ENCODE measurements at places on chromosomes 12 and 14.

DNA sequence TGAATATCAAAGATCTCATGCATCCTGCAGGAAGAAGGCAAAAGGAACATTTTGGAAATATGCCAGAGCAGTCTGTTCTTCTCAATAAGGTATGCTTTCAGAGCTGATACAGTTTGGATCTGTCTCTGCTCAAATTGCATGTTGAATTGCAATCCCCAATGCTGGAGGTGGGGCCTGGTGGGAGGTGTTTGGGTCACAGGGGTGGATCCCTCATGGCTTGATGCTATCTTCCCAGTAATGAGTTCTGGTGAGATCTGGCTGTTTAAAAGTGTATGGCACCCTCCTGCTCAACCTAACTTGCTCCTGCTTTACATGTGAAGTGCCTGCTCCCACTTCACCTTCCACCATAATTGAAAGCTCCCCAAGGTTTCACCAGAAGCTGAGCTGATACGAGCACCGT is 76.6 kb downstream of the RIN3 start:
- no peak for DNase-seq

DNA sequence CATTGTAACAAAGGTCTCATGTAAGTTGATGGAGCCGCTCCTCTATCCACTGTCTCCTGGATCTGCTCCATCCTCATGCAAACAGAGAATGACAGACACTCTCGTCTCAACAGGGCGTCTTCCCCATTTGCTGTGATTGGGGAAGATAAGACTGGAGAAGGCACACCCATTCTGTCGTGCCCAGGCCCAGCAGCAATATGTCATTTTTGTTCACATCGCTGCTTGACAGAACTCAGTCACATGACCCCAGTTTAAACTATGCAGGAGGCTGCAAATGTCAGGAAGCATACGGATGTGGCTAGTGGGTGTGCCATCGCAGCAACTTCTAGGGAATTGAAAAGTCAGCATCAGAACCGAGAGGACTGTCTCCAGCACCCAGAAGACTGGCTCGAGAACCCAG is 290.5 kb downstream of the TMEM132D start:
- DNase-seq, result no peak

DNA sequence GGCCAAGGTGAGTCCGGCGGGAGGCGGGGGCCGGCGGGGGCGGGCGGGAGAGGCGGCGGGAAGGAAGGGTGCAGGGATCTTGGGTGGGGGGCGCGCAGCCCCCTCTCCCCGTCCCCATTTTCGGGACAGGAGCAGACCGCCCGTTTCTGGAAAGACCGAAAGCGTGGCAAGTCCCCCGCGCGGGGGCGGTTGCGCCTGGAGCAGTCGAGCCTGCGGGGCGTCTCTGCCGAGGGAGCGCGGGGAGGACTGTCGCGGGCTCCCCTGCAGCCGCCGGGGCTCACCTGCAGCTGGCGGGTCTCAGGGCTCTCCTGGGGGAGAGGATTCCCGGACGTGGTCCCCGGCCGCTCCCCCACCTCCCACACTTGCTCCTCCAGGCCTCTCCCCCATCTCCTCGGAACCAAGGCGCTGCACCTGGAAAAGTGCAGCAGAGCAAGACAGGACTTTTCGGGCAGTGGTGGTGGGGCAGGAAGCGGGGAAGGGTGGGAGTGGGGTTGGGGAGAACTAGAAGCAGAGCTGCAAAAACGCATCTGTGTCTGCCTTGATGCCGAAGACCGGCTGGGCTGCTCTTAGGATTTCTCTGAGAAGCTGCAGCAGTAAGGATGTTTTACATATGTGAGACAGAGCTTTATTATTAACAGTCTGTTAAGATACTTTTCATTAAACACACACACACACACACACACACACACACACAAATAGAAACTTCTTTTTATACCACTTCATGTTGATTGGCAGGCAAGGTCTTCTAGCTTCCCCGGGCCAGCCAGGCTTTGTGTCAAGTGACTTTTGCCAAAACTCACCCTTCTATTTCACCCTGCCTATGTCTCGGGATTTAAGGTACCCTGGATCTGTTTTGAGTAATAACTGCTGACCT is 677 bp downstream of the C12orf75 start:
- DNase-seq, result no peak

DNA sequence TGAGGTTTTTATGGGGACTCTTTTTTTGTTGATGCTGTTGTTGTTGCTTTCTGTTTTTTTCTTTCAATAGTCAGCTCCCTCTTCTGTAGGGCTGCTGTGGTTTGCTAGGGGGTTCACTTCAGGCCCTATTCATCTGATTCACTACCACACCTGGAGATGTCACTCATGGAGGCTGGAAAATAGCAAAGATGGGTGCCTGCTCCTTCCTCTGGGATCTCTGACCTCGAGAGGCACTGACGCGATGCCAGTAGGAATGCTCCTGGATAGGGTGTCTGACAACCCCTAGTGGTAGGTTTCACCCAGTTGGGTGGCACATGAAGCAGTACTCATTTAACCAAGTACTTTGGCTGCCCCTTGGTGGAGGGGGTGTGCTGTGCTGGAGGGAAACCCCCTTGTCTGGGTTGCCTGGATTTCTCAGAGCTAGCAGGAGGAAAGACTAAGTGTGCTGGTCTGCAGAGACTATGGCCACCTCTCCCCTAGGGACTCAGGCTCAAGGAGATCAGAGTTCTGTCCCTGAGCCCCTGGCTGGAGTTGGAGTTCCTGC is 745.5 kb downstream of the TMTC2 start:
- DNase-seq, result no peak

DNA sequence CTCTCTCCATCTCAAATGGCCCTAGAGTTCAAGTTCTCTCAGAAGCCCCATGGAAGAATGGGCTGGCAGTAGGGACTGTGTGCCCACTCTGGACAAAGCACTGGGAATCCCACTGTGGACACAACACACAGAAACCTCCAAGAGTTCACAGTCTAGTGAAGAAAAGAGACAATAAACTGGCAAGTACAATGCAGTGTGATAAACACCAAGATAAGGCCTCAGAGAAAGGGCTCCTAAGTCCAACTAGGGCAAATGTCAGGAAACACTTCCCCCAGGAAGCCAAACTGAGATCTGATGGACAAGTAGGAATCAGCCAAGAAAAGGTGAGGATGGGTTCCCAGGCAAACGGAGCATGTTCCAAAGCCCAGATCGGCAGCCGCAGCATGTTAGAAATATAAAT is 5.4 kb downstream of the VSIG10 start:
- no peak for DNase-seq

DNA sequence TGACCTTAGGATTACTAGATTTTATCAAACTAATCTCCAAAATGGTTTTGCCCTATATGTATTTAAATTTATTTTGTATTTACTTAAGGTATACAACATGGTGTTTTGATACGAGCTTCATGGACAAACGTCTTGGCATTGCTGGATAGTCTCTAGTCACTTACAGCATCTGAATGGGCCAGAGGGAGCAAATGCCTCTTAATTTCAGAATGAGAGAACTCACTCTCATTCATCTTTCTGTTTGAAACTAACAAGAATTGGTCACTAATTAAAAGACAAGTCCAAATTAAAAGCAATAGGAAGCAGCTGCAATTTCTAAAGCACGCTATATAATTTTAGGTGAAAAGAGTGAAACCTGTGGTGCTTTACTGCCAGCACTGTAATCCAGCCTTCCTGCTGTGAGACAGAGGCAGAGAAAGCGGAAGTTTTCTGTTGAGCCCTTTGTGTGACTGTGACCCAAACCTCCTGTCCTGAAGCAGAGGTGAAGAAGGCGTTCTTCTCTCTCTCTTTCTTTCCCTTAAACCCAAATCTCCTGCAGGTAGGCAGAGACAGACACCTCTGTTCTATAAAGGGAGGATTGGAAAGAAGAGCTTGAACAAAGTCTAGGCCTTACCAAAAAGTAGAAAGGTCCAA is 184.6 kb upstream of the NAV3 start:
- DNase-seq, result no peak
